ENCODE measurements at places on chromosomes 11 and 22. TPM values are rescaled to one million over a fixed set of nuclear protein-coding genes. Genes with fewer than 3 reads are reported as not detected.

The NCAM1 gene
- 0.98 TPM for total RNA-seq

The MRGPRX4 gene
- not detected for total RNA-seq

GRCh38 chr11:116373104-116373944 is 399.5 kb downstream of the BUD13 start:
- DNase-seq = no peak

DNA sequence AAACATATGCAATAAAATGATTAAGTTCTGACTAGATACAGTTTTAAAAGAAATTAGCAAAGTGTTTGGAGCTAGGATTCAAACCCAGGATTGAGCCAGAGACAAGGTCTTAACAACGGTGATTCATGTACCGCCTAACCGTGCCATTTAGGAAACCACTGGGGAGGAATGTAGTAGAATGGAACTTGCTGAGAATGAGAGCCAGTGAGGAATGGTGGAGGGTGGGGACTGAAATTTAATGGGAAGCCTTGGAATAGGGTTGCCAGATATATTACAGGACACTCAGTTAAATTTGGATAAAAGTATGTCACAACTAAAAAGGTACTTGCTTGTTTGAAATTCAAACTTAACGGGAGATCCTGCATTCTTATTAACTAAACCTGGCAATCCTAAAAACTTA is 30.4 kb upstream of the TMEM86A start:
- DNase-seq = no peak

- DNase-seq = no peak
Measured at GRCh38 chr11:5564259-5565019, 16.1 kb upstream of the OR52H1 start.

DNA sequence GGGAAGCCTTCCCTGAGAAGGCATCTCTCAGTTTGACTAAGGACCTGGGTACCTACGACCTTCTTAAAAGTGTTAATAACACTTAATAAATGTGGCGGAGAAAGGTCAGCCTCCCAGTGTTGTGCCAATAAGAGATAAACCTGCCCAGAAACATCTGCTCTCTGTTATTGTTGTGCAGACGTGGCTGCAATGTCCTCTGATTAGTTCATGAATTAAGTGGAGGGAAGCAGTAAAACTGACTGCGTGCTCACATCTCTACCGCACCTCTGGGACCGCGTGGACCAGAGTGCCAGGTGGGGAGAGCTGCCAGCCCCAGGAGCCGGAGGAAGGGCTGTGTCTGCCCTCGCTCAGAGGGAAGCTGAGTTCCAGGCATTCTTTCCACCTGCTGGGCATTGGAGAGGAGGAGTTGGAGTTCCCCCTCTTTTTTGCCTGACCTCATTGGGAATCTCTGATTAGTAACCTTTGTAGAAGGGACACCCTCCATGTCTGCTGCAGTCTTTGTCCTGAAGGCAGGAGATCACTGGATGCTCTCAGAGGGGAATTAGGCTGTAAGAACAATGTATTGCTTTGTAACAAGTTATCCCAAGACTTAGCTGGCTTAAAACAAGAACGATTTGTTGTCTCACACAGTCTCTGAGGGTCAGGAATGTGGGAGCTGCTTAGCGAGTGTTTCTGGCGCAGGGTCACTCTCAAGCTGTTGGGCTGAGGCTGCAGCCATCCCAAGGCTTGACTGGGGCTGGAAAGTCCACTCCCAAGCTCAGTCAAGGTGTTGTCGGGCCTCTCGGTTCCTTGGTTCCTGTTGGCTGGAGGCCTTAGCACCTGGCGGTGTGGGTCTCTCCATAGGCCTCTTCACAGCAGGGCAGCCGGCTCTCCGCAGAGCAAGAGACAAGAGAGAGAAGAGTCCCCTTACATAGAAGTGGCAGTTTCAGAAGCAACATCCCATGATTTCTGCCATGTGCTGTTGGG is 247.6 kb upstream of the TBCEL start:
- DNase-seq = no peak

DNA sequence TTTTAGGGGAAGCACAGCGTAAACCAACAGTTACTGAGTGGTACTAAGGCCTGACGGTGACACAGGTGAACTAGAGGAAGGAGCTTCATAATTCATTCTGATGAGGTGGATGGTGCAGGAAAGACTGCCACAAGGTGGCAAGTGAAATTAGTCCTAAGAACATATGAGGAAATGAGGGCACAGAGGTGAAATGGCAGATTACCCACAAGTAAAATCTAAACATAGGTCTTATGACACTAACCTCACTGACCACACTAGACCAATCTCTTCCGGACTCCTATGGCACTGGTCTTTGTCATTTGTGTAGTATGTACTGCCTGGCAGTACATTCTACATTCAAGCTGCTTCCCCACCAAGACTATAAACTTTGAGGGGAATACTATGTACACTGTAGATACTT is 20.2 kb downstream of the GAB2 start:
- no peak for DNase-seq

DNA sequence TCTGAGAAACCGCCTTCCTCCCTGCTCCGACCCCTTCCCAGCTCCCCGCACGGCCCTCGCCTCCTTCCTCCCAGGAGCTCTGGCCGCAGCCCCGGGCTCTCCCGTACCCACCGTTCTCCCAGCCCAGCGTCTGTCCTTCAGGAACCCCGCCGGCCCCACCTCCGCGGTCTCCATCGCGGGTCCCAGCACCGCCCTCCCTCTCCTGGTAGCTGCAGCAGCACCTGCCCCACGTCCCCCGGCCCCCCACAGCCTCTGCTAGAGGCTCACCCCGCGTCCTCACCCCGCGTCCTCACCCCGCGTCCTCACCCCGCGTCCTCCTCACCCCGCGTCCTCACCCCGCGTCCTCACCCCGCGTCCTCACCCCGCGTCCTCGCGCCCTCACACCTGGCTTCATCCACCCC is 85.9 kb downstream of the WNT7B start:
- DNase-seq = no peak

DNA sequence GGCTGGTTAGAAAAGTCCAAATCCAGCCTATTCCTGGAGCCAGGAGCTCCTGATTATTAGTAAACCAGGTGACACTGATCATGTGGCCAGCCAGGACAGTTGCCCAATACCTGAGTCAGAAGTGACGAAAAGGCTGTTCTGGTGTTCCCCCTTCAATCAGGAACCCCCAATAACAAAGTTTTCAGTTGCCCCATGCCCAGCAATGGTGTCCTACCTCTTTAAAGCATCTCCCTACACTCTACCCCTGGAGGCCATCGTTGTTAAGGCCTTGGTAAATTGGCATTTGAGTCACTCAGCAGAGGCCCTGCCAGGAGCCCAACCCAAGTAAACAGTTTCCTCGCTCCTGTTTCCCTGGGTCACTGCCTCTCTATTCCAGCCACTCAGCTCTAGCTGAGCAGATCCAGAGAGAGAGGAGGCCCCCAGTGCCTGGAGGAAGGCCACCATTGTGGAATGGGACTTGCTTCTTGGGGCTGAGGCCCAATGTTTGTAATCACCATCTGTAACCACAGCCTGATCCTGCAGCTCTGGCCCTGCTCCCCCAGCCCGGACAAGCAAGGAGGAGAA is 25.0 kb downstream of the ARHGAP1 start:
- no peak for DNase-seq
